ENCODE measurements at places on chromosomes 2 and 18.
A peak's percentile ranks its signal among the peaks of the same experiment; 100 is the strongest.

GRCh38 chr2:168072626-168073303, 174.6 kb downstream of the STK39 start:
- DNase-seq: no peak

GRCh38 chr18:50152900-50153299, 42.0 kb downstream of the MYO5B start:
- no peak for DNase-seq

DNA sequence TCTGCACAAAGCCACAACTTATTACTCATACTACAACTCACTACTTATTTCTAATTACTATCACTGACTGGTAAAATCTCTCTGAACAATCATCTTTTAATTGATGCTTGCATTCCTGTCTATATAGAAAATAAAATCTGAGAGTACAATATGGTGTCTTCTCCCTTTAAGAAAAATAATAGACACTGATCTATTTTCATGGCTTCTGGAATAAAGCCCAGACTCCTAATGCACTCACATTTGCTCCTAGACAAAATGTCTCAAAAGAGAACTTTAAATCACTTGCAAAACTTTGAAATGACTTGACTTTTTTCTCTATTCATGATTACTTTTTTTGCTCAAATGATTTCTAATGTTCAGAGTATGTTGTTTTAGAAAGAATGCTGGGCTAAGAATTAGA, 28.7 kb downstream of the ESCO1 start:
- no peak for DNase-seq

- DNase-seq: no peak
These were observed 84.1 kb downstream of the ALPK2 start for GRCh38 chr18:58544616-58545337.

DNA sequence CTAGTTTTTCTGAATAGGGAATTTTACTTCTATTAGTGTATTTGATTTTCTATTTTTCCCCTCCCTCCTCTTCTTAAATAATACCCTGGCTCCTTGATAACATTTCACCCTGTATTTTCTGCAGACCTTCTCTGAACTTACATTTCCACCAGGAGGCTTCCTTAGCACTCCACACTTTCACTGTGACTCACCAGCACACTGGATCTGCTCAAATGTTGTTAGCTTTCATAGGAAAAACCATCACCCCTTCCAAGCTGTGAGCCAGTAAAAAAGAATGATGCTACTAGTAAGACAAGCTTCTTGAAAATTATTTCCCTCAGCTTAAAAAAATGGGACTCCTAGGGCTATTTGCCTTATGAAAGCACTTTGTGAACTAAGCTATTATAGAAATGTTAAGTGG, 16.1 kb downstream of the SUPT7L start:
- no peak for DNase-seq

GRCh38 chr2:113869253-113869652, 20.6 kb upstream of the ACTR3 start:
- DNase-seq: no peak

- no peak for DNase-seq
These were observed 42.2 kb upstream of the ZSWIM2 start for GRCh38 chr2:186891185-186891621.

GRCh38 chr2:112001136-112001715, 53.8 kb upstream of the TMEM87B start:
- DNase-seq: no peak

- DNase-seq: no peak
These were observed 128.2 kb downstream of the COL4A4 start for GRCh38 chr2:227035711-227036367.

GRCh38 chr2:103789381-103790095, 1027.7 kb downstream of the TMEM182 start:
- no peak for DNase-seq

- no peak for DNase-seq
These were observed 4.3 kb downstream of the TMEFF2 start for GRCh38 chr2:192190474-192190873.

DNA sequence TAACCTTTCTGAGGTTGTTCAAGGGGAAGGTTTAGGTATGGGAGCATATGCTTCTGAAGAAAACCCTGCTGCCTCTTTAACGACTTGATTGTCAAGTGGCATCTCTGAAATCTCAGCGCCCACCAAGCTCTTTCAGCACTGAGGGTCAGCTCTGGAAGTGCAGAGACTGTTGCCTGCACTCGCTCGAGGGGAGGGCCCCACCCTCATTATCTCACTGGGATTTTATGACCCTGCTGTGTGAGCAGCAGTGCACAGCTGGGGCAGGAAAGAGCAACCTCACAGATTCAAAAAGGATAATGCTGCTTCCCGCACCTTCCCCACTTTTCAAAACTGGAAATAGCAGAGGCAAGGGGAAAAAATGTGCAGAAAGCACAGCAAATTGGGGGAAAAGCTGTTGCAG, 56.9 kb upstream of the SPRED2 start:
- DNase-seq: no peak

GRCh38 chr18:80176334-80177073, 67.4 kb downstream of the ADNP2 start:
- no peak for DNase-seq

GRCh38 chr2:85924522-85924921, 35.7 kb upstream of the ST3GAL5 start:
- no peak for DNase-seq

GRCh38 chr18:76445741-76446232, 49.3 kb downstream of the ZNF516 start:
- no peak for DNase-seq

DNA sequence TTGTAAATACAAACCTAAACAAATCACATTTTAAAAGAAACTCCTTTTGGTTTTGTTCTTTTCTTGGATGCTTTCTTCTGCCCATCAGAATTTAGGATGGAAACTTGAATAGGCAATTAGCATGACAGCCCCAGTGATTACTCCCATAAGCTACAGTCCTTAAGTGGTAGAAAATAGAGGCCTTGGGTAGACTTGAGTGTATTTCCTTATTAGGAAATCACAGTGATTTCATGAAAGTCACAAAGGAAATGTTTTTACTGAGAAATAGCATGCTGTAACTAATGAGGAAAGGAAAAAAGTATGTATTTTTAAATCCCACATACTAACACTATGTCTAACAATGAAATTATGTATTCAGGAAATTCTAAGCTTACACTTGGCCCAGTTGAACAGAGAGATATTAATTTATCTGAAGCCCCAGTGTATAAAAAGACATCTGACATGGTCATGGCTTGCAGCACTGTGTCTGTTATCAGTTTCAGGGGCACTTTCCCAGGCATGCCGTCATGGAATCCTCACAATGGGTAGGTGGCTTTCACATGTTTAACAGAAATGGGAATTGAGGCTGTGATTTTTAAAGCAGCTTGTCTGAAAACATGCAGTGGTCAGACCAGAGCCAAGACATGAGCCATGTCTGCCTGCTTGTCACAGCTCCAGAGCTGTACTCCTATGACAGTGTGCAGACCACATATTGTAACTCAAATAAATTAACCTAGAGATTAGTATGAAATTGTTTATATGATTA, 79.7 kb upstream of the TRIB2 start:
- DNase-seq: no peak

DNA sequence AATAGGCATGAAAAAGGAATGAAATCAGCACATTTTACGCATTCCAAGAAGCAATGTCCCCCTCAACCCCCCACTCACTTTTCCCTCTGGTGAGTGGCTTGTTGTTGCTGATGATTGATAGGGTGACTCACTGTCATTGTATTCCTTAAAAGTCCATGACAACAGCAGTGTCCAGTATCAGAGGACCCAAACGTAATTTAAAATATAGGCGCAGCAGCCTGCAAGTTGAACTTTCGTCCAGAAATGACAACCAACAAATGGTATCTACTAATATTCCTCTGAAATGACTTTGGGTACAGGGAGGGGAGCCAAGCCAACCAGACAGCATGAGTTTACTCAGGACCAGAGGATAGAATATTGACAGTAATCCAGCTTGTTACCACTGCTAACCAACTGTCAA, 182.9 kb upstream of the SIX3 start:
- no peak for DNase-seq

DNA sequence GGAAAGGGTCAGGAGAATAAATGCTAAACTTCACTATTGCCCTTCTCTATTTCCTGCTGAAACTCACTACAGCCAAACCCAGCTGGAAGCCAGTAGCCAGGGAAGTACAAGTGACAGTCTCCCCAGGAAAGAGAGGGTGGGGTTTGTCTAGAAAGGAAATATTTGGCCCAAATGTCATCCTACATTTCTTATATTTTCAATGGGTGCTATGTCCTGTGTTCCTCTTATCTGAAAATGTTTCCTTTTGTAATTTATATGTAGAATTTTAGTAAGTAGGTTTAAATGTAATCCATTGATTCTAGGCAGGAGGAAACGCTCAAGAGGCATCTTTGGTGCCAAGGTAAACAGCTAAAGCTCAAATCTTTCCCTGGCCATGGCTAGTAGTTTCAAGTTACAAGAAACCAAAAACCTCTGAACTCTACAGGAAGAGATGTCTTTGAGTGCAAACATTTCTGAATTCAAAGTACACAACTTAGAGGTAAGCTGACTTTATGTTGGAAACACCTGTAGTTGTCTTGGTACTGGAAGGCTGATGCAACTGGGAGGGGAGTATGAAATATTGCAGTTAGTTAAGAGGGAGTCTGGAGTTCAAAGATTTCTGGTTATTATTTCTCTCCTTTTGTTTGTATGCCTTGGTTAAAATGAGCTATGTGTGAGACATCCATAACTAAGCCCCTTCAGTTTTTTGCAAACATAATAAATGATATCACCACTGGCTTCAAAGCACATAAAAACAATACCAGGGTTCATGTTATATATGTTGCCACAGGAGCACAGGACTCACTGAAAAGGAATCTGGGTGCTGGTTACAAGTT, 356.1 kb upstream of the ZC3H15 start:
- no peak for DNase-seq

DNA sequence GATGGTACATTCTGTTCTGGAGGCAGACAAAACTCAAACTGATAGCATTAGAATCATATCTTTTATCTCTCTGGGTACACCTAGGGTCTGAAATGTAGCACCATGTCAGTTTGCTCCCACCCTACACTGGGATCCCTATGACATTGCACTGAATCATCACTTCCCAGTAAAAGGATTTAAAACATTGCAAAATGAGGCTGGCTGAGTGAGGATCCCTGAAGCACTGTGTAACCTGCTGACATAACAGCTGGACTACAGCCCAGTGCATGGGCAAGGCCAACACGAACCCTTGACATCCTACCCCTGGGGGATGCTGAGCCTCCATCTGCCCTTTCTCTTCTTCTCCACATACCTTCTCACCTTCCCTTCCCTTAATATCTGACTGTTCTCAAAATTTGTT, 253.2 kb downstream of the TTC32 start:
- no peak for DNase-seq

- DNase-seq: peak; percentile 21
These were observed 95.2 kb downstream of the POLE4 start for GRCh38 chr2:75053484-75054112.

DNA sequence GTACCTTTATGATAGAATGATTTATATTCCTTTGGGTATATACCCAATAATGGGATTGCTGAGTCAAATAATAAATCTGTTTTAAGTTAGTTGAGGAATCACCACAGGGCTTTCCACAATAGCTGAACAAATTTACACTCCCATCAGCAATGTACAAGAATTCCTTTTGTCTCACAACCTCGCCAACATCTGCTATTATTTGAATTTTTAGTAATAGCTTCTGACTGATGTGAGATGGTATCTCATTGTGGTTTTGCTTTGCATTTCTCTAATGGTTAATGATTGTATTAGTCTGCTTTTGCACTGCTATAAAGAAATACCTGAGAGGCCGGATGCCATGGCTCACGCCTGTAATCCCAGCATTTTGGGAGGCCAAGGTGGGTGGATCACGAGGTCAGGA, 1387.6 kb upstream of the ACVR2A start:
- DNase-seq: no peak

DNA sequence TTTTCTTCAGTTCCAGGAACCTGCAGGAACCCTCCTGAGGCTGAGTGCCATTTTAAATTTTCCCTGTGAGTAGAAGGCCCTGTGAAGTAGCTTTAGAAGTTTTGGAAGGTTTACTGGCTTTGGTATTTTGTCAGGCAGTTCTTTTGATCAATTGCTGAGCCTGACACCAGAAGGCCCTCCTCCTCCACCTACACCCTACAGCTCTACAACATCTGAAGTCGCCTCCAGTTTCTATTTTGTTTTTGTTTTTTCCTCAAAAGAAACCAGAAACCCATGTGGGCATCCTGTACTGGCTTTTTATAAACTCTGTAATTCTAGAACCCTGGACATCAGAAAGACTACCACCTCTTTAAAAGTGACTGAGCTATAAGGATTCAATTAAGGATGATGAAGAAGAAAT, 153.7 kb downstream of the NRXN1 start:
- DNase-seq: no peak

- no peak for DNase-seq
These were observed 516.7 kb upstream of the HS6ST1 start for GRCh38 chr2:128835342-128835855.

GRCh38 chr2:73594251-73594650, 48.0 kb downstream of the NAT8 start:
- no peak for DNase-seq

- no peak for DNase-seq
These were observed 52.1 kb upstream of the ACAA2 start for GRCh38 chr18:49865401-49865800.
